ENCODE measurements at places on chromosomes 2 and 18.

- DNase-seq: no peak
Observed at GRCh38 chr2:237546876-237547395, 19.4 kb upstream of the PRLH start.

GRCh38 chr2:38454081-38454480 lies 77.0 kb upstream of the ATL2 start:
- no peak for DNase-seq

- no peak for DNase-seq
Observed at GRCh38 chr2:136325844-136326331, 207.9 kb upstream of the CXCR4 start.

DNA sequence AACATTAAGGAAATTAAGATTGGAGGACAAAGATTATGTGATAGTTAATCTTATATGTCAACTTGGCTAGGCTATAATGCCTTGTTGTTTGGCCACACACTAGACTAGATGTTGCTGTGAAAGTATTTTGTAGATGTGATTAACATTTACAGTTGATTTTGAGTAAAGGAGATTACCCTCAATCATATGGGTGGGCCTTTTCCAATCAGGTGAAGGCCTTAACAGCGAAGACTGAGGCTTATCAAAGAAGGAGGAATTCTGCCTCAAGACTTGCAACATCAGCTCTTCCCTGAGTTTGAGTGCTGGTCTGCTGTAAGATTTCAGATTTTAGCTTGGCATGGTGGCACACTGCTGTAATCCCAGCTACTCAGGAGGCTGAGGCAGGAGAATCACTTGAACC lies 250.3 kb downstream of the CDH20 start:
- no peak for DNase-seq

DNA sequence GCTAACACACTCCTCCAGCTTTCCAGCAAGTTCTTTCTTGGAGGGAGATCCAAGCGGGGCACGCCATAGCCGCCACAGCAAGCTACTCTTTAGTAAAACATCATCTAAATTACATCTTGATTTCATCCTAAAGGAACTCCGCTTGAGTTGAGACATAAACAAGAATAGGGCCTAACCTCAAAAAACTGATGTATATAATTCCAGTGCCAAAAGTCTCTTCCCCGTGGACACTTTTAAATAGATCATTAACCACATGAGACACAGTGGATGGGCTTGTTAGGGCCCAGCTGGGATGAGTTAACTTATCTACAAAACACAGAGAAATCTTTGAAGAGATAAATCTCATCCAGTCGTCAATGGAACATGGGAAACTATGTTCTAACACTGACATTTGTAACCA lies 20.8 kb upstream of the MLPH start:
- no peak for DNase-seq

DNA sequence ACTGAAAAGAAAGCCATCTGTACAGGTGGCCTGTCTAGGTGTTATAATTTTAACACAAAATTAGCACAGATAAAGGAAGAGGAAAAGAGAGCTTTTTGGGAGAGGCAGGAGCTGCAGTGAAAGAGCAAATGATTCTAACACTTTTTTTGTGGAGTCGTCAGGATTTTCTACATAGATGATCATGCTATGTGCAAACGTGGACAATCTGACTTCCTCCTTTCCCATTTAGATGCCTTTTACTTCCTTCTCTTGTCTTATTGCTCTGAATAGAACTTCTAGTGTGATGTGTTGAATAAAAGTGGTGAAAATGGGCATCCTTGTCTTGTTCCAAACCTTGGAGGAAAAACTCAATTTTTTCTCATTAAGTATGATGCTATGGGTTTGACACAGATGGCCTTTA lies 334.5 kb downstream of the NBAS start:
- DNase-seq: no peak

- no peak for DNase-seq
Observed at GRCh38 chr2:75246441-75247167, 47.3 kb upstream of the TACR1 start.

- DNase-seq: no peak
Observed at GRCh38 chr2:56985609-56986008, 801.8 kb downstream of the CCDC85A start.

DNA sequence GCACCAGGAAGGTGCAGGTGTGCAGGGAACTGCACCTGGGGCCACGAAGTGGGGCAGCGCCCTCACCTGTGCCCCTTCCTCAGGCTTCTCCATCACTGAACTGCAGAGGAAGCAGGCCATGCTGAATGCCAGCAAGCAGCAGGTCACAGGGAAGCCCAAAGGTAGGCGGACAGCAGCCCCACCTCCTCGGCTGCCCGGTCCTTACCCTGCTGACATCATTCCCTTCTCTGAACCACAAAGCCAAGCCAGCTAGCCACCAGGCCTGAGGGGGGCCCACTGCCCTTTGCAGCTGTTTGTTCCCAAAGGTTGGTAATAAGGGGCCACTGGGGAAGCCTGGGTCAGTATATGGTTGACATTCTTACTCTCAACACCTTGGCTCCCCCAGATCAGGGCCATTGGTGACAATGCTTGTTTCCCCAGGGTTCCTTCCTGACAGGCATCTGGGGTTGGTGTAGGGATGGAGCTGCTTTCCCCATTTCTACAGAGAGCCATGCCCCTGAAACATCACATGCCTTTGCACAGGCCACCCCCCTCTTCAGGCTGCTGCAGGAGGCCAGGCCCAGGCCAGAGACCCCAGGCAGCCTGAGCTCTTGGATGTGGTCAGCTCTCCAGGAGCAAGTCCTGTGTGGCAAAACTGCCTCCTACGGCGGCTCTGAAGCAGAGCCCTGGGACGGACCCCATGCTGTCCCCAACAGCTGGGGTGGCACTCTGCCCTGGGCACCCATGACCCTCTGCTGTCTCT lies 47.8 kb downstream of the FAM168B start:
- DNase-seq: no peak

DNA sequence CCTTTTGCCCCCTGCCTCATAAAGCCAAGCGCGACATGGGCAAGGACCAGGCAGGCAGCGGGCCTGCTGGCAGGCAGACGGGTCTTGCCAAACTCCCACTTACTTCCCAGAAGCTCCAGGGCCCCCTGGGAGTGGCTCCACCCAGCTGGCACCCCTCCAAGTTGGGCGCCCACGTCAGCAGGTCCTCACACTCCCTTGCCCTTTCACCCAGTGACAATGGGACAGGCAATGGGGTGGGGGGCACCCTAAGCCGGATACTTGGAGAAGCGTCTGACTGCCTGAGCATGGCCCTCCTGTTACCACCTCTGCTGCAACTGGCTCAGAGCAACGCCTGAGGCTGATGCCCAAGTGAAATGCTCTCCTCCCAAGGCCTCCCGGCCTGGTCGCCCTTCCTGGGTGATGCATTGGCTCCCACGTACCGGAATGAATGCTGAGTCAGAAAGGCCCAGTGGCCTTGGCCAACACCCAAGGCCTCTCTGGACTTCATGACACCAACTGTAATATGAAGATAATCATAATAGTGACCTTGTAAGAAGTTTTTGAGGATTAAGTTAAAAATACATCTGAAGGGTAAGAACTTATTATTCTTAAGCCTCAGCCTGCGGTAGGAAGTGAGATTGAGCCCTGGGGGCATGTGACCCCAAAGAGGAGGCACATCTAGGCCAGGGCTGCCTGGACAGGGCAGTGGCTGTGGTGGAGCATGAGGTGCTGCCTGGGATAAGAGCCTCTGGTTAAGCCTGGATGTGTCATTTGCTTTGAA lies 31.6 kb downstream of the KCNK3 start:
- no peak for DNase-seq

GRCh38 chr2:206518997-206519396 lies 75.7 kb downstream of the ADAM23 start:
- DNase-seq: no peak

- DNase-seq: no peak
Observed at GRCh38 chr2:224973112-224974016, 68.9 kb downstream of the DOCK10 start.

GRCh38 chr18:6537475-6537874 lies 122.8 kb upstream of the L3MBTL4 start:
- DNase-seq: no peak

- DNase-seq: no peak
Observed at GRCh38 chr2:117980783-117981676, 32.8 kb downstream of the CCDC93 start.

Measured in CD4-positive, alpha-beta T cell treated with Interleukin-12 subunit alpha and Interleukin-12 subunit beta, for 1 hour (primary cell).